ENCODE measurements at places on chromosomes 1 and 21.

DNA sequence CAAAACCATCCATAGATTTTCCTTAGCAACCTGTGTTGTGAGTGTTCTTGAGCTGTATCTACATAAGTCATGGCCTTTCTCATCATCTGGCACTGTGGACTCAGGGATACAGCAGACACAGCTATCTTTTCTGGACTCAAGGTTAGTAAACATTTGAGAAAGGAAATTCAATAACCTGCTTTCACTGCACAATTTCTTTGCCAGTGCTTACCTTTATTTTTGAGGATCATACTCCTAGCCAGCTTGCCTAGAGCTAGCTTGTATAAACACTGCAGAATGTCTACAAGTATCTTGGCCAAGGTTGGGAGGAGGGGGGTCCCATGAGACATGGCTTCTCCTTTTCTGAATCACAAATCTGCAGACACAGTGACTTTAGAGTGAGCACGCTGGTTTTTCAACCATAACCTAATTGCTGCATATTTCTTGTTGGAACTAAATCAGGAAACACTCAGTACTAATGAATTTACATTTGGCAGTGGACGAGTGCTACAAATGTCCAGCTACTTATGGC, 27.2 kb downstream of the ADAMTS5 start:
- no peaks in the 10 kb centered on the region for H3K36me3 ChIP-seq
- H3K4me3 ChIP-seq: no peak overlapping the region
- H3K4me1 ChIP-seq: no peaks in the 10 kb centered on the region
- no peak overlapping the region for H3K27ac ChIP-seq
- H3K27me3 ChIP-seq: no peaks in the 10 kb centered on the region
- no peak for DNase-seq

- H3K36me3 ChIP-seq: 0 out of 2 replicates have a peak, but pooled peaks cover 2% of the 10 kb centered on the region
- no peak overlapping the region for H3K4me3 ChIP-seq
- H3K27me3 ChIP-seq: no peaks in the 10 kb centered on the region
- no peak for DNase-seq
- H3K4me1 ChIP-seq: no peaks in the 10 kb centered on the region
- H3K27ac ChIP-seq: no peak overlapping the region
Measured at GRCh38 chr1:7733276-7733675, 37.8 kb upstream of the VAMP3 start.

DNA sequence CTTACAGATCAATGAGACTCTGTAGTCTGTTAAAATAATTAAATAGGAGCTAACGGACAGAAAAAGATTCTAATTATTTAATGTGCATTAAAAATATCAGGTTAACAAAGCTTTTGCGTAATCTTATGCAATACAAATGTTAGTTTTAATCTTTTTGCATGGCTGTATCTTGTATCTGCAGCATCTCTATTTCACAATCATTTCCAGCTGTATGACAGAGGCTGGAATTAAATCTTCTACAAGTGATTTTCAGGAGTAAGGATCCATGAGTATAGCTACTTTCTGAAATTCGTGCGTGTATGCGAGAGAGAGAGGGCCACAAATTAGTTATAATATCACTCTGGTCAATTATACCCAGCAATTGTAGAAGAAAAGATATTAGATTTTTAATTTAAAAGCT, 1446.8 kb downstream of the NCAM2 start:
- H3K27me3 ChIP-seq: no peaks in the 10 kb centered on the region
- H3K27ac ChIP-seq: no peak overlapping the region
- H3K4me3 ChIP-seq: no peak overlapping the region
- no peak for DNase-seq

GRCh38 chr1:40539338-40539737, 7.9 kb downstream of the ZNF684 start:
- H3K36me3 ChIP-seq: no peaks in the 10 kb centered on the region
- no peak overlapping the region for H3K27ac ChIP-seq
- DNase-seq: no peak
- no peaks in the 10 kb centered on the region for H3K4me1 ChIP-seq
- no peaks in the 10 kb centered on the region for H3K27me3 ChIP-seq
- no peak overlapping the region for H3K4me3 ChIP-seq

DNA sequence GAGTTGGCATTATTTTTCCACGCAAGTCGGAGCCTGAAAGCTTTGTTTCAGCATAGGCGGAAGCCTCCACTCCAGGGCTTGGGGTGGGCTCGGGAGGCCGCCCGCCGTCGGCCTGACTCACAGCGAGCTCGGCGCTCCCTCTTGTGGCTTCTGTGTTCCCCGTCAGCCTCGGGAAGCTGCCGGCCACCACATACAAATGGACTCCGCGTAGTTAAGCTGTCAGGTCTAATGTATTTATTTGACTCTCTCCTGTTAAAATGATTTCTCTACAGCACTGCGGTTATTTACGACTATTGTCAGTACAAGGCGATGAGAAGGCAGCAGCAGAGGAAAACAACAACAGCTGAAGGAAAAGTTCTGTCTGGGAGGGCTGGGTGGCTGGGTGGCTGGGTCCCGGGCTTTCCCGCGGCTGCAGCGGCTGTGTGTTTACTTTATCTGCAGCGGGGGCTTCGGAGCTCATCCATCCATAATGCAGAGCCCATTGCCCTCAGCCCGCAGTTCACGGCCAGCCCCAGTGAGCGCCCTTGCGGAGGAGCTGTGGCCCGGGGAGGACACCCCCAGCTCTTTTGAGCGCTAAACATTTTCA, 375.7 kb upstream of the CAMK1G start:
- H3K4me3 ChIP-seq: peak overlapping the region; percentile 61
- H3K27ac ChIP-seq: no peak overlapping the region
- no peaks in the 10 kb centered on the region for H3K36me3 ChIP-seq
- H3K4me1 ChIP-seq: peaks cover 2% of the 10 kb centered on the region
- DNase-seq: peak; percentile 62
- H3K27me3 ChIP-seq: no peaks in the 10 kb centered on the region

DNA sequence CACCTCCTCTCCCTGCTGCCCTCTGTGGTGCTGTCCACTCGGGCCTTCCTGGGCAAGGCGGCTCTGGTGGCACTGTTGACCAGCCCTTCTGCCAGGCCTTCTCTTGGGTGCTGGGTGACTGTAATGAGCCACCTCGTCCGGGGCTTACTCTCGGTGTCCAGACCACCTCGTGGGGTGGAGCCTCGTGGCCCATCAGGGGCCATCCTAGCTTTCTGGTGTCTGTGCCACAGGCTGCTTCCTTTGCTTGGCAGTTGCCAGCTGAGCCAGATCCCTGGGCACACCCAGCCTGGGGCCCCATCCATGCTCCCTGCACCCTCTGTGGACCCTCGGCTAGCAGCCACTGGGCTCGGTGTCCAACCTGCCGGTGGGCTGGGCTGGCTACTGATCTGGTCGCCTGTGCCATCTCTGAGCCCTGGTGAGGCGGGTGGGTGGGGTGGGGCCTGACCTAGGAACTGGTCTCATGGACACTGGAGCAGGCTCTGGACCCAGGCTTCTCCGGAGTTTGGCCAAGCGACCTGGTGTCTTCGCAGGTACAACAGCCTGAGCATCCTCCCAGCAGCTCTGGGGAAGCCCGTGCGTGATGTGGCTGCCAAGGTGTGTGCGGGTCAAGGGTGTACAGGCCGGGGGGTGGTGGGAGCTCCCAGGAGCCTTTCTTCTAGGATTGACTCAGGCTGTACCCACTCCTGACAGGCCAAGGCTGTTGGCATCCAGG, 1.4 kb downstream of the PRXL2B start:
- DNase-seq: no peak
- peak overlapping the region; percentile 88 for H3K4me3 ChIP-seq
- H3K4me1 ChIP-seq: peaks cover 9% of the 10 kb centered on the region
- H3K36me3 ChIP-seq: no peaks in the 10 kb centered on the region
- no peak overlapping the region for H3K27ac ChIP-seq

DNA sequence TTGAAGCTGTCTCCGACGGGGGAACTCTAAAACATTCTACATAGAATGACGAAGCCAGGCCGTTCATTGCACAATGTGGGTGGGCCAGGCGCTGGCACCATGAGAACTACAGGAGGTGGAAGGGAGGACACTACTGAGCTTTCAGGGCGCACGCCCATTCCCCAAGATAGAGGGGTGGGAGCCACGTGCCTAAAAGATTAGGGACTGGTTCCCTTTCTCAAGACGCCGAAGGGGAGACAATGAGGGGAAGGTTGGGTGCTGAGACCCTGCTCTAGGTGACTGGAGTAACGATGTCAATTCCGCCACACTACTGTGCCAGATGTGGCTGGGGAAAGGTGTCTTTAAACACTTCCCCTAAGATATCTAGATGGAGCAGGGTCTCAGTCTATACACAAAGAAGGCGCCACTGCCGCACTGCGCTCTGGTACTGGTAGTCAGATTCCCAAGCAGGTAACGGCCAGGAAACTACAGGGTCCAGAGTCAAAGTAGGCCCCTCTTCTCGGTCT, 782 bp downstream of the CSDE1 start:
- peak overlapping the region; percentile 100 for H3K27ac ChIP-seq
- no peak for DNase-seq
- H3K4me3 ChIP-seq: peak overlapping the region; percentile 100
- H3K4me1 ChIP-seq: peaks cover 16% of the 10 kb centered on the region
- H3K27me3 ChIP-seq: no peaks in the 10 kb centered on the region
- H3K36me3 ChIP-seq: peaks cover 5% of the 10 kb centered on the region

DNA sequence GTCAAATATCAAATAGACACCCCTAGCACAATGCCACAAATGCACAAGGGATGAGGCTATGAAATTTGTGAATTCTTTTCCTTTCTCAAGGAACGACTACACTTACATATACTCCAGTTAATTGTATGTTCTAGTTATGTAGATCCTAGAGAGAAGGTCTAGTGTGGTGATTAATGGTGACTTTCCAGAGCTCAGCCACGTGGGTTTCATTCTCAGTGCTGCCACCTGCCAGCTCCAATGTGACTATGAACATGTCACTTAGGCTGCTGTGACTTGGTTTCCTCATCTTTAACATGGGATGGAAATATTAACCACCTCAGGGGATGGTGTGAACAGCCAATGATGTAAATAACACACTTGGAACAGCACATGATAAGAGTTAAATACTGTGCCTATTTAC, 138.3 kb downstream of the APP start:
- 0 out of 2 replicates have a peak, but pooled peaks cover 3% of the 10 kb centered on the region for H3K4me1 ChIP-seq
- DNase-seq: no peak
- H3K4me3 ChIP-seq: no peak overlapping the region
- H3K36me3 ChIP-seq: peaks cover 12% of the 10 kb centered on the region
- no peak overlapping the region for H3K27ac ChIP-seq

DNA sequence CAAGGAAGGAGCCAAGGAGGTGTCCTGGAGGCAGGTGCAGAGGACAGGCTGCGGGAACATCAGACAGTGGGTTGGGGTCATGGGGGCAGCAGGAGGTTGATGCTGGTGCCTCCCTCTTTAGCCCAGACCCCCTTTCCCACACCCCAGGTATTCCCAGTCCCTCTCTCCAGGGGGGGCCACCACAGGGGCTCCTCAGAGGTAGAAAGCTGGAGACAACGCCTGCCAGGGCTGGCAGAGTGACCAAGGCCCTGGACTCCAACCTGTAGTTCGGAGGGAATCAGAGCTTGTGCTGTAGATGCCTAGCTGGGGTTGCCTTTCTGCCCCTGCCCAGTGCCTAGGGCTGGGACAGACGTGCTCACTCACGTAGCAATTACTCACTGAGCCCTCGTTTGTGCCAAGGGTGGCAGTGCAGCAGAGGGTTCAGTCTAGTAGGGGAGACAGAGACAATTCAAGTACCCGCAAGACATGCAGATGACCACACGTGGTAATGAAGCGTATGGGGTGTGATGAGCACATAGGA, 148.2 kb downstream of the PTPRU start:
- no peaks in the 10 kb centered on the region for H3K36me3 ChIP-seq
- no peak overlapping the region for H3K27ac ChIP-seq
- no peak overlapping the region for H3K4me3 ChIP-seq
- no peaks in the 10 kb centered on the region for H3K27me3 ChIP-seq
- DNase-seq: no peak

GRCh38 chr1:35577071-35577998, 4.2 kb downstream of the TFAP2E start:
- H3K27me3 ChIP-seq: peaks cover 65% of the 10 kb centered on the region
- no peaks in the 10 kb centered on the region for H3K36me3 ChIP-seq
- peak overlapping the region; percentile 37 for H3K4me3 ChIP-seq

- H3K4me1 ChIP-seq: no peaks in the 10 kb centered on the region
- no peaks in the 10 kb centered on the region for H3K36me3 ChIP-seq
Measured at GRCh38 chr1:35247256-35247655, 21.3 kb upstream of the ZMYM4 start.

- peaks cover 7% of the 10 kb centered on the region for H3K4me1 ChIP-seq
- no peak for DNase-seq
- H3K4me3 ChIP-seq: peak overlapping the region; percentile 54
- no peaks in the 10 kb centered on the region for H3K36me3 ChIP-seq
- H3K27me3 ChIP-seq: peaks cover 64% of the 10 kb centered on the region
Measured at GRCh38 chr1:220876511-220877376, 2.5 kb upstream of the HLX start.

GRCh38 chr1:16145030-16145661, 10.7 kb downstream of the EPHA2 start:
- H3K4me3 ChIP-seq: no peak overlapping the region
- no peak for DNase-seq
- peak overlapping the region; percentile 69 for H3K27ac ChIP-seq
- peaks cover 27% of the 10 kb centered on the region for H3K36me3 ChIP-seq
- peaks cover 29% of the 10 kb centered on the region for H3K4me1 ChIP-seq

DNA sequence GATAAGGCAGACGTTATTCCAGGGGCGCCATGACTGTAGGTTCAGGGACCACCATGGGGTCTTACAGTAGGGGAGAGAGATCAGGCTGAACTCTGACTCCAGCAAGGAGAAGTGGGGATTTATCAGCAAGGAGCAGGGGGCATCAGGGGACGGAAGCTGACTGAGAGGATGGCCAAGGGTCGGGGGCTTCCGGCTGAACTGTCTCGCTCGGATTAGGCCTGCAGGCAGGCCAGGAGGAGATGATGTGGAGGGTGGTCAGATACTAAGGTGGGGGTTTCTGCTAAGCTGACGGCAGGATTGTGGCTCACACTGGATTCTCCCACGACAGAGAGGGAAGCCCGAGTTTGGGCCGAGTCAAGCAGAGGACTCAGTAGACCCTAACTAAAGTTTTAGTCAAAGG, 186.9 kb upstream of the VAMP3 start:
- H3K27me3 ChIP-seq: no peaks in the 10 kb centered on the region
- H3K4me3 ChIP-seq: no peak overlapping the region
- H3K4me1 ChIP-seq: no peaks in the 10 kb centered on the region
- no peak overlapping the region for H3K27ac ChIP-seq
- no peaks in the 10 kb centered on the region for H3K36me3 ChIP-seq

DNA sequence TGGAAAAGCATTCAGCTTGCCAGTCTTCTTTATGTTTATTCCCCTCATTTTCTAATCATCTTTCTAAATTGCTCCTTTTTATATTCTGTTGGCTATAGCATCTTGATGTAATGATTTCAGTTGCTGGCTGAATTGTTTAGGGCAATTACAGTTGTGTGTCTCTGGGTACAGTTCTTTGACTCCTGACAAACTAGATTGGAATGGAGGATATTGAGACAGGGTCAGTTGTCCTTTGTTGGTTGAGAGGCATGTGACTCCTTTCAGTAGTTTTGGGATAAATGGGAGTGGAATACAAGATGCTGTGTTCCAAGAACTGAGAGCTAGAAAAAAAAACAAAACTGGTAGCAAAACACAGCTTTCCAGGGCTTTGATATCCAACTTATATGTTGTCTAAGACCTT, 1.5 kb downstream of the CENPF start:
- H3K4me3 ChIP-seq: peak overlapping the region; percentile 84
- H3K36me3 ChIP-seq: peaks cover 7% of the 10 kb centered on the region
- H3K27me3 ChIP-seq: no peaks in the 10 kb centered on the region
- DNase-seq: no peak
- 0 out of 2 replicates have a peak, but pooled peaks cover 2% of the 10 kb centered on the region for H3K4me1 ChIP-seq

GRCh38 chr1:27724961-27725373, 794 bp upstream of the FAM76A start:
- H3K4me1 ChIP-seq: peaks cover 2% of the 10 kb centered on the region
- peak overlapping the region; percentile 65 for H3K27ac ChIP-seq
- H3K27me3 ChIP-seq: no peaks in the 10 kb centered on the region
- H3K36me3 ChIP-seq: no peaks in the 10 kb centered on the region
- peak; percentile 25 for DNase-seq

Measured in H1 (cell line).